Eye (tissue), 1 donor: ENCODE measurements at places on chromosomes 1 and 21.

GRCh38 chr1:11514366-11514765, 35.4 kb downstream of the DISP3 start:
- no peak for DNase-seq

- no peak for DNase-seq
These were observed 88.9 kb downstream of the PIK3R3 start for GRCh38 chr1:46043458-46044017.

GRCh38 chr1:175792136-175792535, 48.7 kb upstream of the TNR start:
- peak; percentile 10 for DNase-seq

- DNase-seq, result no peak
These were observed 63.8 kb downstream of the ARHGEF16 start for GRCh38 chr1:3518256-3518655.
